ENCODE measurements at places on chromosomes 3 and 15.

GRCh38 chr15:60373745-60374144, 24.0 kb downstream of the ANXA2 start:
- DNase-seq: no peak

- no peak for DNase-seq
Observed at GRCh38 chr15:61820212-61820611, 240.0 kb downstream of the VPS13C start.

DNA sequence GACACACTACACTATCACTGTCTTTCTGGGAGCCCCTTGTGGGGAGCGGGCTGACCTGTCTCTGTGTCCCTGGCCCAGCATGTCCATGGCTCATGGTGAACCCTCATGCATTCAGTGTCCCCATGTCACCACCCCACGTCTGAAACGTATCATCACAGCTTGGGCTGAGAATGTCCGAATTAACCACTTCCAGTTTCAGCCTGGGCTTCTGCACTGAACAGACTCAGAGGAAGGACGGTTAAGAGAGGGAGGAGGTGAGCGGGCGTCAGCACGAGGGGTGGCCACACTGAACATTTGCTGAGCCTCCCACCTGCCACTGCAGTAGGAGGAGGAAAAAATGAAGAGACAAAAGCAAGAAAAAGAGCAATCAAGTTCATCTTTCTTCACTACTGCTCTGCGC, 30.5 kb downstream of the ATP2B2 start:
- DNase-seq: no peak

DNA sequence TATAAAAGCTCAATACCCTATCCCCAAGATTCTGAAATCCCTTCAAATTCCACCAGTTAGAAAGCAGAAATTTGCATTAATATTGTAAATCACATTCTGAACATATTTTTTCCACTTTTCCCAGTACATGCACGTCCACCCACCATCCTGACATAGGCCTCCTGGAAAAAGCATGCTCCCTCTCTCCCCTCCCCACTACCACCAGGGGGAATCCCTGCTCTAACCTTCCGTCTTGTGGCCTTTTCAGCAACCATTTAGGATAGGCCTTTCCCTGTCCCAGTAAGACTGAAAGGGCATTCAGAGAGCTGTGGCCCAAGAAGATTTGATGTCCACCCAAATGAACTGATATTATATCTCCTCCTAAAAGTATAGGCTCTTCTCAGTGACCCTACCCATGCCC, 182.1 kb downstream of the ARRDC4 start:
- no peak for DNase-seq

DNA sequence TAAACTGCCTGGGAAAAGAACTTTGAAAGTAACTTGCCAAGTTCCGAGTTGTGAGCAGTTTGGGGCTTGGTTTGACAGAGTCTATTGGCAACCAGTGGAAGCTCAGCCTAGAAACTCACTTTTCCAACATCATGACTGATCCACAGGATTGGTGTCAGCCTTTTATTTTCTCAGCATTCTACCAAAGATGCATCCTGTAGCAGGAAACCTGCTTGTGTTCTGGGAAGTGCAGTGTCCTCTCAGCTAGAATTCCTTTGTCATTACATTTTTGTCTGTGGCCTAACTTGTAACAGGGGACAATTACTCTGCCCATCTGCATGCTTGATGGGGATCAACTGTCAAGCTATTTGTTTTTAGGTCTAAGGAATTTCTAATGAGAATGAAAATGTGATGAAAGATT, 116.7 kb upstream of the LMOD3 start:
- no peak for DNase-seq

- peak; percentile 44 for DNase-seq
Observed at GRCh38 chr15:51768018-51768417, 16.6 kb downstream of the TMOD2 start.

- no peak for DNase-seq
Observed at GRCh38 chr15:33067456-33067855, 127.1 kb downstream of the FMN1 start.

DNA sequence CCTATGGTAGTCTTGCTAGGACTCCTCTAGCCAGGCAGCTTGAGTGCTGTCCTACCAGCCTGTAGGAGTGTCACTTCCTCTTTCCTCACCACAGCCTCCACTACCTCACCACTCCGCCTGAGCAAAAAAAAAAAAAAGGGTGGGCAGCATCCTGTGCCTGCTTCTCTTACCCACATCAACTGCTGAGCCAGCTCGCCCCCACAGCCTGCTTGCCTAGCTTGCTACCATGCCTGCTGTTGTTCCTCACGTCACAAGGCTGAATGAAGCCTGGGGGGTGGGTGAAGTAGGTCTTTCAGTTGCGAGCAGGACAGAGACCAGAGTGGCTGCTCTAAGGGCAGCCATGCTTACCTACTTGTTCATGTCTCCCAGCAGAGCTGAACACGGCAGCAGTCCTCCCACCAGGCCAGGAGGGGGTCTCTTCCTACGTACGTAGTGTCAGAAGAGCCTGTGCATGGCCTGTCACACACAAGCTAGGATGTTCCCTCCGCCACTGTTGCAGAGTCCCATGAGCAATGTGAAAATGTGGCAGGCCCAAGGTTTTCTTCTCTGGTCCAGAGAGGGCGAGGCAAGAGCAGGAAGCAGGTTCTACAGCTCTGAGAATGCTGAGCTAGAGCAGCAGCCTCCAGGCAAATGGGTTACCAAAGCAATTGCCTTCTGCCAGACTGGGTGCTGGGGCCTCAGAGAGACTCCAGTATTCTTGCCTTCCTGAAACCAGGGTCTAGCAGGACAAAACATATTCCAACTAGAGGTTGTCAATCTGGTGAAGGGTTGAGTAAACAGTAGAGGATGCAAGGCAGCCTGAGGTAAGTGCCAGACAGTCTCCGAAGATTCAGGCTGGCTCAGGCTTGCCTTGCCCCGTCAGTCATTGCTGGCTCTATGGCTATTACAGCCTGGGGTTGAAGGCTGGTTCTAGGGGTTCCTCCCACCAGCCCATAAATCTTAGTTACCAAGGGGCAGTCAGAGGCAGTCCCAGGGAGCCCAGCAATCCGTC, 8.1 kb downstream of the PPM1M start:
- DNase-seq: no peak

DNA sequence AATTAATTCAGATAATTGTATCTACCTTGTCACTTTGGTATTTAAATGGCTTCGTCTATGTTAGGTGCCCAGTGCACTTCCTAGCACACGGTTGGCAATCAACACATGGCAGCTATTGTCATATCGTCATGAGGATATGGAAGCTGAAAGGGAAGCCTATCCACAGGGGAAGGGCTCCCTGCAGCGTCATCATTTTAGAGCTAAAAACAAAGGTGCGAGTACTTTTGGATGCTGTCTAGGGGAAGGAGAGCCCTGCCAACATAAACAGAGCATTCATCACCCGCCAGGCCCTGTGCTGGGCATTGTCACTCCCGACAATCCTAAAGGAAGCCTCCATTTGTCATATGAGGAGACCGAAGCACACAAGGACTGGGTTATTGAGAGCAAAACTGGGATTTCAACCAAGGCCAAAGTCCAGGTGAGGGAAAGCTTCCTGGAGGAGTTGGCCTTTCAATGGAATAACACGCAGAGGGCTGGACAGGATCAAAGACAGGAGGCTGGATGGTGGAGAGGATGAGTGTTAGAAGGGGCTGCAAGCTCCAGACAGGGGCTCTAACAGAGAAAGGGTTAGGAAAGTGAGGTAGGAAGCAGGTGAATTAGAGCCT, 8.0 kb upstream of the PARL start:
- DNase-seq: no peak

GRCh38 chr3:101838691-101839090, 10.6 kb upstream of the NFKBIZ start:
- DNase-seq: no peak

- no peak for DNase-seq
Observed at GRCh38 chr3:181564222-181564621, 147.5 kb upstream of the SOX2 start.

- peak; percentile 99 for DNase-seq
Observed at GRCh38 chr3:15205934-15206661, at the start of gene CAPN7. TSS of gene CAPN7 (plus strand) at chr3:15206246. CDS start at chr3:15206496, 250 bp downstream.

DNA sequence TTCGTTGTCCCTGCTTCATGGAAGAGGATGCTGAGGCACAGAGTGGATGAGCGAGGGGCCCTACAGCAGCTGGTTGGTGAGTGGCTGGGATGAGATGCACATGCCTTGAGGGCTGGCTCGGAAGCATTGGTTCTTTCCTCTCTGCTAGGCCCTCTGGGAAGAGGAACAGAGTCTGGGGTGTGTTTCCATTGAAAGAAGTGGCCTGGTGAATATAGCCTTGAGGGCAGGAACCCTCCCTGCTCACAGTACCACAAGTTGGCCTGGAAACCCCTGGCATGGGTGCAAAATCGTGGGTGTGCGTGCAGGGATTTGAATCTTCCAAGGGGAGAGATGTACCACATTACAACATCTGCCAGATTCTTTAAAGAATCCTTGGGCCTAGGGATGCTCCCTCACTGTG, 37.6 kb upstream of the ANKRD34C start:
- DNase-seq: no peak

DNA sequence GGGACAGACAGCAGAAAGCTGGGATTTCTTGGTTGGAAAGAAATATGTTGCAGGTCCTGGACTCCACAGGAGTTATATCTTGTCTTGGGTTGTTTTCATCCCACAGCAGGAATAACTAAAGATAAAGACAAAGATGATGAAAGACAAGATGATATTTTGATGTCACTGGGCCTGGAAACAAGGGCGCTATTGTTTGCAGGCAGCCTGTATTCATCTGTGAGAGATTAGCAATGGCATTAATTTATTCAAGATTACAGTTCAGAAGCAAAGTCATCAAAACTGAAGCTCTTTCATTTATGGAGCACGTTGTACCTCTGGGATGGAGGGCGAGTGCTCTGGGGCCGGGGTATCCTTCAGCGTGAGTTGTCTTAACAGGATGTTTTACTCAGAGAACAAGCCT, 213.8 kb downstream of the LRTM1 start:
- DNase-seq: no peak

GRCh38 chr15:60708684-60709083, 229.7 kb upstream of the ICE2 start:
- DNase-seq: no peak

DNA sequence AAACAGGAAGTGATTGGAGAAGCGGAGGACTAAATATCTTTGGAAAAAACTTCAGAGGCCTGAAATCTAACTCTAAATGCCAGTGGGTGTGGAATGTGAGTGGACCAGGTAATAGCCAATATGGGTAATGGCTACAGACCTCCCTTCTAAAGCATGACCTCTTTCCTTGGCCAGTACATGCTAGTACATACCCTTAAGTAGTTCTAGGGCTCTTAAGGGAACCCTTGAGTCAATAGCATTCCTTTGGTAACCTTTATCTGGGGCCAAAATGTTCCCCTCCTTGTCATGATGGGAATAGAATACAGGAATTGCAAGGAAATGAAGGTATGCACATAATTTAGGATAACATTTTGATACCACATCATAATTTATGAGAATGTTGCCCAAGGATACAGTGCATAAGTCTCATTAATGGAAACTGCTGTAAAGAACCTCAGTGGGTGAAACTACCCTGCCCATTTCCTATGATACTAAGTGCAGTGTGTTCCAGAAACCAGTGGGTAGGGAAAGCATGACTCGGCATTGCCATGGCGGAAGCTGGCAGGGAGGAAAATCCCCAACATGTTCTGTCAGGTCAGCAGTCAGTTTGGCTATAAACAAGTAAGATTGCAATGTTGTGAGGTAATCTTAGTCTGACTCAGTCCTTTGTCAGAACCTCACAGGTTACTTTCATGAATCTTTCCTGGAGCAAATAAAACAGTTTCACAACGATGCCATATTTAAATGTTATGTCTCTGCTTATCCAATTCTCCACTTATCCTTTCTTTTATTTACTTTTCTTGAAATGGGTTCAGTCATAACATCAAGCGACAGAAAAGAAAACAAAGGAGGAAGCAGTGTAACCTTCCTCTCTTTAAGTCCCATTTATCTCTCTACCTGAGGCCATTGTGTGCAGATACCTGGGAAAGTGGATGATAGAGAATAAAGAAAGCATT, 23.5 kb upstream of the RAP2B start:
- DNase-seq: no peak

- DNase-seq: no peak
Observed at GRCh38 chr3:150511122-150511821, 35.0 kb downstream of the SERP1 start.

DNA sequence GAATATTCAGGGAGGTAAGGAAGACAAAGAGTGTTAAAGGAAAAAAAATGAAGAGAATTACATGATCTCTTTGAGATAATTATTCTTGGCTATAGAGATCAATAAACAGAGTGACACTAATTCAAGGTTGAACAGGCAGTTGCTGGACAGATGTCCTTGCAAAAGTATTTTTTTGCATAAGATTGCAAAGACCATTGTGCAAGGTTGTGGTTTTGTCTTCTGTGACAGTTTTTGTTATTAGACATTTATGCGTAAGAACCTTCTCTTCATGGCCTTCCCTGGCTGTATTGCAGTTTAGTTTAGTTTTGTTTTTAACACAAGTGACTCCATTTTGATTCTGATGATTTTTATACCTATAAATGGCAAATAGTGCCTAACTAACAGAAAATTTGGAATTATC, 682.8 kb upstream of the ARPP21 start:
- DNase-seq: no peak

DNA sequence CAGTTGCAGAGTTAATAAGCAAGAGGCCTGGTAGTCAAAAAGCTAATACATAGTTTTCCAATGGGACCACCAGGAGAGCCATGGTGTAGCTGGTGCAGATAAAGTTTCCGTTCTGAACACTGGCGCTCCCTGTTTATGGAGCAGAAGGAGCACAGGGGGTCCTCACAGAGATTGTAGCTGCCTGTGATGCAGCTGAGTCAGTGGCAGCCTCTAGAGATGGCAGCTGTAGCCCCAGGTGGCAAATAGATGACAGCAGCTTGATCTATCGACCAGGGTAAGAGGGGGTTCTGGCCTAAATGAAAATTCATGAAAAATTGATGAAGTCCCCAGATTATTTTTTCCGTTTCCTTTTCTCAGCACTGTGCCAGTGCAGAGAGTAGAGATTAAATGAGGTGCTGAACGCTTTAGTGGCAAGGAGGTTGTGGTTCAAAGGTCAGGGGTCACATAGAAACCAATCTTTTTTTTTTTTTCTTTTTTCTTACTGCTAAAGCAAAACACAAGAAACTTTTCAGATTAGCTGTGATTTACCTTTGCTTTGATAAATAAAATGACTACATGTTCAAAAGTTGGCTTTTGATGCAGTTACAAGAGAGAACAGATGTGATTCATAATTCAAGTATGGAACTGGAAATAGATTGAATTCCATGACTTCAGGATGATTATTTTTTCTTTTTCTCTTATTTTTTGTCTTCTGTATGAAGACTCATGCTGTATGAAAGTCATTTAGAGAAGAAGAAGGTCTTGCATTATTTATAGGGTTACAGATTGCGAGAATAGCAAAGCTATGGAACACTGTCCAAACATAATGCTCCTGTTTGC, 63.3 kb downstream of the ROBO2 start:
- DNase-seq: no peak

DNA sequence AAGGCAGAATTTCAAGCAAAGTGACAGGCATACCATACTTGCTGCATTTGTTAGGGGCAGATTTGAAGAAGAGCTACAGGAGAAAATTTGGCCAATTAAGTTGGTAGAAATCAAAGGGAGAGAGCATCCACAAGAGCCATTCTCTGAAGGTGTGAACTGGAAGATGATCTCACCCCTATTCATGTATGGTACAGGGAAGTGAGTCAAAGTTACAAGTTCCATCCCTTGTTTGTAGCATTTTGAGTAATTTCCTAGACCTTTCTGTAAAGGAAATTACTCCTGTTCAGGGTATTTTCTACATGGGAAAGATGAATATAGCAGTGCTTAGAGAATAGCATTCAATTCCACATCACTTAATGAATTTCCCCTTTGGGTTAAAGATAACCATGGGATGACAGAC, 28.4 kb downstream of the TTC14 start:
- DNase-seq: no peak
